ENCODE measurements at places on chromosomes 13 and 19.

DNA sequence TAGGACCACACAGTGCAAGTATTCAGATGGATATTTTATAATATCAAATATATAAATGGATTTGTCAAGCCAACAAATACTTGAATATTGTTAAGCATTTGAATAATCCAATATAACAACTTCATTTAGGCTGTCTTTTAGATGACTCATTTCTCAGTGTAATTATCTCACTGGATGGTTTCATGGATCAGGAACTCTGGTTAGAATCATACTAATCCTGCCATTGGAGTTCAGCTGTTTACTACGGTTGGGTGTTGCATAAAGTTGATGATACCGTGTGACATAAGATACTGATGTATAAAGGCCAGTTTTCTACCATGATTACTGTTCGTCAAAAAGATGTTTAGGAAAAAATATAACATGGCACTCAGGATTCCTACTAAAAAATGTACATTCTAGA lies 196.3 kb downstream of the TSHZ3 start:
- DNase-seq = no peak

GRCh38 chr13:46934749-46935148 lies 37.9 kb upstream of the HTR2A start:
- no peak for DNase-seq

DNA sequence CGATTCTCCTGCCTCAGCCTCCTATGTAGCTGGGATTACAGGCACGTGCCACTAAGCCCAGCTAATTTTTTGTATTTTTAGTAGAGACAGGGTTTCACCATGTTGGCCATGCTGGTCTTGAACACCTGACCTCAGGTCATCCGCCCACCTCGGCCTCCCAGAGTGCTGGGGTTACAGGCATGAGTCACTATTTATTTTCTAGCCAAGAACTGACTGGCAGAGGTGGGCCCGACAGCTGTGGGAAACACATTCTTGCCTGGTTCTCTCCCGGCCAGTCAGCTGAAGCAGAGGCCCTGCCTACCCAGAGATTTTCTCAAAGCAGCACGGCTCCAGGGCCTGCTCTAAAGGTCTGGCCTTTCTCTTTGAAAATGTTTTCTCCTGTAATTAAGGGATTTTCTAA lies 108.0 kb downstream of the KCTD15 start:
- DNase-seq = no peak

GRCh38 chr13:79404361-79404760 lies 1.7 kb downstream of the RBM26 start:
- no peak for DNase-seq

- DNase-seq = no peak
These were observed 202.3 kb upstream of the KLHL1 start for GRCh38 chr13:70310396-70311119.
